ENCODE measurements at places on chromosomes 5 and 9.
A peak's percentile ranks its signal among the peaks of the same experiment; 100 is the strongest.

DNA sequence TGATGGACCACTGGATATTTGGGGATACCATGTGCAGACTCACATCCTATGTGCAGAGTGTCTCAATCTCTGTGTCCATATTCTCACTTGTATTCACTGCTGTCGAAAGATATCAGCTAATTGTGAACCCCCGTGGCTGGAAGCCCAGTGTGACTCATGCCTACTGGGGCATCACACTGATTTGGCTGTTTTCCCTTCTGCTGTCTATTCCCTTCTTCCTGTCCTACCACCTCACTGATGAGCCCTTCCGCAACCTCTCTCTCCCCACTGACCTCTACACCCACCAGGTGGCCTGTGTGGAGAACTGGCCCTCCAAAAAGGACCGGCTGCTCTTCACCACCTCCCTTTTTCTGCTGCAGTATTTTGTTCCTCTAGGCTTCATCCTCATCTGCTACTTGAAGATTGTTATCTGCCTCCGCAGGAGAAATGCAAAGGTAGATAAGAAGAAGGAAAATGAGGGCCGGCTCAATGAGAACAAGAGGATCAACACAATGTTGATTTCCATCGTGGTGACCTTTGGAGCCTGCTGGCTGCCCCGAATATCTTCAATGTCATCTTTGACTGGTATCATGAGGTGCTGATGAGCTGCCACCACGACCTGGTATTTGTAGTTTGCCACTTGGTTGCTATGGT is 54.5 kb upstream of the HNRNPA0 start:
- DNase-seq = peak; percentile 26

GRCh38 chr5:84063041-84063440 is 321.6 kb downstream of the EDIL3 start:
- DNase-seq = no peak

- DNase-seq = no peak
These were observed 1.8 kb downstream of the ARRDC1 start for GRCh38 chr9:137607141-137607857.

GRCh38 chr5:56159521-56159947 is 73.6 kb downstream of the ANKRD55 start:
- peak; percentile 19 for DNase-seq

DNA sequence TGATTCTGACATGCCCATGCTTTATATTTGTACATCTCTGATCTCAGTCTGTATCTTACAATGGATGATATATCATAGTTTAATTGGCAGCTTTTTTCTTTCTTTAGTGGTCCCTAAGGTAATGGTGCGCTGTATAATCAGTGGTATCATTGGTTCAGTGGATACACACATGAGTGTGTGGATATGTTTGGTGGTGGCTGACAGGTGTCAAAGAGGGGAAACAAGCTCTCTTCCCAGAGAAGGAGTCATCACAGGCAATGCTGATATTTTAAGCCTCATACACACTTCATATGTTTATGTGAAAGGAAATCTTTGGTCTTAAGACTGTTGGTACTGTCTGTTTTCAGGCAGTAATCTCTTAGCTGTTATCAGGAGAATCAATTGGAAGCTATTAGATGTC is 52.1 kb upstream of the KIAA1958 start:
- DNase-seq = no peak

- no peak for DNase-seq
These were observed 400.7 kb downstream of the ZSWIM6 start for GRCh38 chr5:61732796-61733195.

DNA sequence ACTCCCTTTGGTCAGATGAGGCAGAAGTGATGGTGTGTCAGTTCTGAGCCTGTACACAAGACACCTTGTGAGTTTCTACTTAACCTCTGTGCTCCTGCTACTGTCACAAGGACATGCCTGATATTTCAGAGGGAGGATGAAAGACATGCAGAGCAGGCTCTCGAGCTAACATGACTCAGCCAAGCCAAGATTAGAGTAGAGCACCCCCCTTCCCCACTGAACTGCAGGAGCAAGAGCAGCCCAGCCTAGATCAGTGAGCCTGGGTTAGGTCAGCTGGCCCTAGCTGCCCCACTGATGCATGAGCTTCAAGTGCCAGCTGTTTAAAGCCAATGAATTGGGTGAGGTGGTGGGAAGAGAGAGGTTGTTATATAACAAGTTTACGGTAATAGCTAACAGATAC is 36.7 kb downstream of the BRINP1 start:
- no peak for DNase-seq

DNA sequence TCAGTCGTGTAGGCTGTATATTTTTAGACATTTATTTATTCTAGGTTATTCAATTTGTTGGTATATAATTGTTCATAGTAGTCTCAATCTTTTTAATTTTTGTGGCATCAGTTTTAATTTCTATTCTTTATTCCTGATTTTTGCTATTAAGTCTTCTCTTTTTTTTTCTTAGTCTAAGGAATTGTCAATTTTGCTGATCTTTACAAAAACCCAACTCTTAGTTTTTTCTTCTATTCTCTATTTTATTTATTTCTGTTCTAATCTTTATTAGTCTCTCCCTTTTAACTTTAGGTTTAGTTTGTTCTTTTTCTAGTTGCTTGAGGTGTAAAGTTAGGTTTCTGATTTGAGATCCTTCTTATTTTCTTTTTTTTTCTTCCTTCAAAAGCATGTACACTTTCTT is 152.5 kb downstream of the FANCC start:
- DNase-seq = no peak

- DNase-seq = no peak
These were observed 757 bp downstream of the NRARP start for GRCh38 chr9:137301081-137301947.

DNA sequence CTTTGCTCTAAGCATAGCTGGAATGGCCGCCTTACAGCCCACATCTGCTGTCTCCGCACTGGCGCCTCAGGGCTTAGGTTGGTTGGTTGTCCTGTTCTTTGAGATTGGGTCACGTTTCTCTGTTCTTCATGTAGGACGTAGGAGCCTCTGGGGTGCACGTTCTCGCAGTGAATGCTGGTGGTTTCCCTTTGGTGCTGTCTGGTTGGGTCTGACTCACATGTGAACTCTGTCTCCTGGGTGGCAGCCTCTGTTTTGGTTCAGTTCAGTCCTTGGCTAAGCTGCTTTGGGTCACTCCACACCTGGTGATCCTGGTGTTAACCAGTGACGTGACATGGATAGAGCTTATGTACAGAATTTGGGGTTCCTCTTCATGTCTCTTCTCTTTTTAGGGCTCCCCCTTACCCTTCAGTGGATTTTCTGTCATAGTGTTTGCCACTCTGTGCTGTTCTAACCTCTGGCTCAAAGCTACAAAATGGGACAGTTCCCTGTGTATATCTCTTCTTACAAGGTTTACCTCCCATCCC is 12.6 kb upstream of the LPCAT1 start:
- DNase-seq = peak; percentile 45

DNA sequence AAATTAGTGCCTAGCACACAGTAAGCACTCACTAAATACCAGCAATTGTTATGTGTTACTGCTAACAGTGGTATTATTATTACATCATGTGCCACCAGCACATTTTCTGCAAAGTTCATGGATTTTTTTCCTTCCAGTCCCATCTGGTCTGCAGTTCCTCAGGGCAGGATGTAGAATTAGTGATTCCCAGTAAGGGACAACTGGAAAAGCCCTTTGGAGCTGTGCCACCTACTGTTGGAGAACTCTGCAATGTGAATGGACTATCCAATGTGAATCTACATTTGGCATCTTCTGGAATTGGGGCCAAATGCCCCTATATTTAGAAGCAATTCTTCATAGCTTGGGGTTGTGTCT is 154.0 kb downstream of the CDH6 start:
- no peak for DNase-seq

- DNase-seq = no peak
These were observed 309.4 kb downstream of the DIRAS2 start for GRCh38 chr9:90333226-90333625.

- DNase-seq = no peak
These were observed 115.0 kb upstream of the SLIT3 start for GRCh38 chr5:169415948-169416347.

DNA sequence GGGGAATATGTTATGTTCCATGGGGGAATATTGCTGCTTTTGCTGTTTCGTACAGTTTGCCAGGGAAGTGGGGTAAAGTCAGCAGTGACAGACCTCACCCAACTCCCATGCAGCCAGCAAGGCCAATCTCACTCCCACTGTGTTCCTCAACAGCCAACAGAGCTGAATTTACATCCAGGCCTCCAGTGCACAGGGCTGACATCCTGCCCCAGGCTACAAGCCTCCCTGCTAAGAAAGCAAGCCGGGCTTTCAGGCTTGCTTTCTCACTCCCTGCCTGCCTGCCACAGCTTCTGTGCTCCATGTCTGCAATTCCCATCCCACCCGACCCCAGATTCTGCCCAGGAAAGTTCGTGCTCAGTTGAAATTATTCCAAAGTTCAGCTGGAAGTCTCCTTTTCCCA is 25.5 kb upstream of the SNCAIP start:
- no peak for DNase-seq

- DNase-seq = no peak
These were observed 217.2 kb downstream of the MLLT3 start for GRCh38 chr9:20405078-20405477.

DNA sequence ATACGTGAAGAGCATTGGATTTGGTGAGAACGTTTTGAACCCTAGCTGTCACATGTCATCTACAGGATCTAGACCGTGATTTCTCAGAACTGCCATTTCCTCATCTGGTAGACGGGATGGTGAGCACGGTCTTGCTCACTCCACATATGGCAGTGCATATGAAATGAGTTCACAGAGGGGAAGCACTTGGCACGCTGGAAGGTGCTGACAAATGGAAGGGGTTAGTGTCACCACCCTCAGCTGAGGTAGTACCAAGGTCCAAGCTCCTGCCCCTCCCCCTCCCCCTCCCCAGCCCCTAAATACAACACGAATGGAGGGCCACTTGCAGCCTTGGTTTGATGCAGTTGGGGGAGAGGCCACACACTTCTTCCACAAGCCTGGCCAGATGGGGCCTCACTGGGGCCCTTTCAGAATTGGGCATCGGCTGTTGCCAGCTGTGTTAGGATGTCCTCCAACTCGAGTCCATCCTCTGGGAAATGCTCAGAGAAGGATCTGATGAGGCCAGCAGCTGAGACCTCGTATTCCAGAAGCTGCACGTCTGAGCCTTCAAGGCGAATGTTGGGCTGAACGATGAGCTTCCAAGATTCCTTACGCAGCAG is 322.4 kb downstream of the ANXA1 start:
- no peak for DNase-seq

- no peak for DNase-seq
These were observed 200.5 kb downstream of the DRD1 start for GRCh38 chr5:175243441-175243840.

All from RWPE1 (cell line).